ENCODE measurements at places on chromosomes 16 and 17.

- DNase-seq, result no peak
Measured at GRCh38 chr17:32015245-32016013, 8.2 kb downstream of the LRRC37B start.

GRCh38 chr16:30829130-30830071 lies 42.4 kb upstream of the ZNF629 start:
- no peak for DNase-seq

- DNase-seq, result no peak
Measured at GRCh38 chr17:71472809-71473789, 647.7 kb upstream of the SOX9 start.

DNA sequence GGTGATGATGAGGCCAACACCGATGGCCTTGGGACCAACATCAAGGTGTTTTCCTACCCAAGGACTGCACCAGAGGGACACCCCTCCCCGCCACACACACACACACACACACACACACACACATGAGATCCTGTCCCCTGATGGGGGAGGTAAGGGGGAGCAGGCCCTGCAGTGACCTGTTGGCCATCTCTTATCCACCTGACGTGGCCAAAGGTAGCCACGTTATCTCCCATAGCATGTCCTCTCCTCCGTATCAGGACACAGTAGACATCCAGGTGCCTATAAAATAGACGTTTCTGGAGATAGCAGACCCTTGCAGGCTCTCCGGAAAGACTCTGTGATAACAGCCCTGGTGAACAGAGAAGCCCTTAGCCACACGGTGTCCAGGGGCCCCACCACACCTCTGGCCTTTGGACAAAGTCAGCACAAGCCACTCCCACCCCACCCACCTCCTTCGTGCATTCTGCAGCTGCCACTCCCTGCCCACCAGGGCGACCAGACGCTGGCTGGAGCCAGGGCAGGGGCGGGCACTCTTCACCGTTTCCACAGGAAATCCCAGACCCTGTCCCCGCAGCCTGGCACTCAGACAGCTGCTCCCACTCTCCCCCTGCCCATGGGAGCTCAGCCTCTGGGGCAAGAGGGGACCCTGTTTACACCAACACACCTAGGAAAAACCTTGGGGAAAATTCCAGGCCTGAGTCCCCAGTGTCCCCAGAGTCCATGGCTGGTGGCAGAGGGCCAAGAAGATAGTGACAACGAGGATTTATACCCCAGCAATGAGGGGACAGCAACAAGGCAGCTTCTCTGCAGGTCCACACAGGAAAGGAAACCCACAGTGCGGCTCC lies 15.4 kb upstream of the ENPP7 start:
- no peak for DNase-seq

- no peak for DNase-seq
Measured at GRCh38 chr17:69523244-69523861, 108.9 kb downstream of the MAP2K6 start.

DNA sequence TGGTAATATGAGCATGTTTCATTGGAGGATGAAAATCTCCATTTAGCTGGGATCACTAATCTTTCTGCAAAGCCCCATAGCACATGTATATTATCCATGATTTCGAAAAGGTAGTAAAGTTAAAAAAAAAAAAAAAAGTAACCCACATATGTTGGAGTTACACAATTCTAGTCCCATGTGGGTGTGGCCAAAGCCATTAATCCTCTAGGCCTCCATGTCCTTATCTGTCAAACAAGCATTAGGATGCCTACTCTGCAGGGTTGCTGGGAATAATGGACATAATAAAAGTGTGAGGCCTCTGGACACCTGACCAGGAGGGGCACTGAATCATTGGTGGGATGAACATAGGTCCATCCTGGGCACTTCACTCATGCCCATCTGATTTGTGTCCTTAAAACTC lies 29.2 kb upstream of the VAT1L start:
- DNase-seq, result no peak

- DNase-seq, result no peak
Measured at GRCh38 chr17:36849871-36850348, 87.4 kb upstream of the LHX1 start.

GRCh38 chr17:57906910-57907309 lies 48.3 kb downstream of the CUEDC1 start:
- DNase-seq, result no peak

DNA sequence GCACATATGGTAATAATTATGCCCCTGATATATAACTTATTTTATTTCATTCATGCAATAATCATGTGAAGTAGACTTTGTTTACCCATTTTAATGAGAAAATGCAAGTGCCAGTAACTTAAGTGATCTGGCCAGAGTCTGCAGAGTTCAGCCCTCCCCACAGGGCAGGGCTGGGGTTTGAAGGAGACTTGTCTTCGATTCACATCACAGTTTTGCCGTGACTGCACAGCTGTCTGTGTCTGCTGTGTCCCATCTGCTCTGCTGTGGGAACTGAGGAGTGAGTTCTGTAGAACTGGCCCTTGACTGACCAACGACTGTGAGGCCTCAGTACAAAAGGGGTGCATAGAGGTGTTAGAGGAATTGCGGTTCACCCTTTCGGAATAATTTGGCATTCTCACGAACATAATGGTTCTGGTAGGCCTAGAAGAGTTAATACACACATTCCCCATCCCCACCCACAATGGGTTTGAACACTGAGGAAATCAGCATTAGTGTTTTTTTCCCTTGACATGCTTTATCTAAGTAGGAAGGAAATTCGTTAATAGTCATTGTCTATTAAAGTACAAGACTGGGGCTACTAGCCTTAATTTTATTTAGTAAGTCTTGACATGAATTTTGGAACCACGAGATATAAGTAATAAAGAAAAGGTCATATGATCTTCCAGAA lies 113.6 kb upstream of the MON1B start:
- DNase-seq, result no peak

DNA sequence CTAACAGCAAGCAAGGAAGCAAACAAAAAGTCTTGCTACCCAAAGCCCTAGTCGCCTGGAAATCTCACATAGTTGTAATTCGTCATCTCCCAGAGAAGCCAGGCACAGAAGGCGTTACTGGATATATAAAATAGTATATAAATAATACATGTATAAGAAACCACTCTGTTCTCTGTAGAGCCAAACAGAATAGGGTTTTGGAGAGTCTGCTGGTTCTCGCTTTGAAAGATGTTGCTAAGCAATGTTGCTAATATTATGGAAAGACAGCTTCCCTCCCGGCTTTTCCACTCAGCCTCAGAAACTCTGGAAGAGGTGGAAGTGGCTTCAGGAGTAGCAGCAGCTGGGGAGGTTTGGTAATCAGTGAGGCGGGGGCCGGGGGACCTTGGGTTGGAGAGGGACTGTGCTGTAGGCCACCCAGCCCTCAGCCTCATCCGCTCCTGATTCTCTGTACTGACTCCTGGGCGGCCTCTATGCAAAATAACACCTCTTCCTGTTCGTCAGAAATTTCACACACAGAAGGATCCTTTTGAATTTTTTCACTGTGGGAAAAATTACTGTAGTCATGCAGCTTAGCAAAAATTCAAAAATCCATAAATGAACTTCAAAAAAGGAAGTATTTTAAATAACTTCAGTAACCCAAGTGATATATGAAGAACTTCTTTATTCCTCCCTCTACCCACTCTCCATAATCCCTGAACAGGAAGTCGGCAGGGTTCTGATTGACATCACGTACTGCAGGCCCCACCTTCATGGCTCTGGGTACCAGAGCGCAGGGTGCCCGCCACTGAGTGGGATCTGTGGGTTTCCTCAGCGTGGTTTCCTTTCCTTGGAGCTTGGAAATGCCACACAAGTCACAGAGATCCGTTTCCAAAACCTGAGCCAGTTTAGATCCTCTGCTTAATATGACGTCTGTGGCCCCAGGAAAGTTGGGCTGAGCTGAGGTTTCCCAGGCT lies 51.4 kb downstream of the RAP1GAP2 start:
- DNase-seq, result no peak

DNA sequence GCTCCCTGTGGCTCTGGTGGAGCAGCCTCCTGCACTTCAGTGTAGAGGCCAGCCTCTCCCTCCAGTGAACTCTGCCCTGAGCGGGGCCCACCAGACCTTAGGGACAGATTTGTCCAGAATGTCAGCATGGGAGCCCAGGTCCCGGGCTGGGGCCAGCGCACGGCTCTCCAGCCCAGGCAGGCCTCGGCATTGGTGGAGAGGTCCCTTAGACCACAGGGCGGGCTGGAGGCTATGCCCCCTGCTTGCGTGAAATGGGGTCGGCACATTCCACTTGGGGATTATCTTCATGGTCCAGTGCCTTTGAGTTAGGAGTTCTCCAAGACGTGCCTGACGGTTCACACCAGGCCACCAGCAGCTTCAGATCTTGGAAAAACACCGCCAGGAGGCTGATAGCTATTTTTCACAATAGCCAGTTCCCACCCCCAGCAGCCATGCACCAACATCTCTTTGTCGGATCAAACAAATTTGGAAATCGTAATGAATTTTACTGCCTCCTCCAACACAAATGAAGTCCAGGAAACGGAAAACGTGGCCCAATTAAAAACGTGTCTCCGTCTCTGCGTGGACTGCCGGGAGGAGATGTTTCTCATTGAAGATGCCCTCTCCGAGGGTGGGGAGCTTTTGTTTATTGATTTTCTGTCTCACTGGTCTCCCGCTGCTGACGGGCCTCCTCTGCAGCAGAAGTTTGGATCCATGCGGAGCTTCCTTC lies 110.0 kb upstream of the CIBAR2 start:
- no peak for DNase-seq

DNA sequence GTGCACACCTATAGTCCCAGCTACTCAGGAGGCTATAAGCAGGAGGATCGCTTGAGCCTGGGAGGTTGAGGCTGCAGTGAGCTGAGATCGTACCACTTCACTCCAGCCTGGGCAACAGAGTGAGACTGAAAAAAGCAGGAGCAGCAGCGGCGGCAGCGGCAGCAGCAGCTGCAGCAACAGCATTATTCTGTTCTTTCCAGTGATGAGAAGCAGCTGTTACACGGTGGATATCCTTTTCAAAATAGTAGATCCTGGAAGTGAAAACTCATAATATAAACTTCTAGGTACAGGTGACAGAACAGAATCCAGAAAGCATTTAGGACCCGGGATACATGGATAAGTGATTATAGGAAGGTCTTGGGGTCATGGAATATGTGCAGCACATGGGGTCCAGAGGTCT lies 17.8 kb upstream of the HNF1B start:
- DNase-seq, result no peak

DNA sequence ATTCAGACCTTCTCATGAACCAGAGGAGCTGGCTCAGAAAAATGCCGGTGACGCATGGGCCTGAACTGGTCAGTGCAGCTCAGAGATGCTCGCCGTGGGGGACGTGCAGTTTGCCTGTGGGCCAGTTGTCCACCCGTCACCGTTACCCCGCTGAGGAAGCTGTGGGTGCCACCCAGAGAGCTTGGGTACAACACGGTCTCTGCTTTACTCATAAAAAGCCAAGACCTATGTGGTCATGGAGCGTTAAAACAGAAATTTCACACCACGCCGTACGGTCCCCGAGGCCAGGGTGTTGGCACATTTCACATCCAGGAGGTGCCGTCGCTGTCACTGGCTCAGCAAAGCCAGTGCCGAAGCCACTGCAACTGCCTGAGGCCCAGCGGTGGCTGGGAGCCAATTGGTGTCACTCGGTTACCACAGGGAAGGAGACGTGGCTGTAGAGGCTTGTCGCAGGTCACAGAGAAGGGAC lies 120.9 kb downstream of the METRNL start:
- no peak for DNase-seq

- no peak for DNase-seq
Measured at GRCh38 chr16:2485811-2486507, 11.0 kb downstream of the TBC1D24 start.

- no peak for DNase-seq
Measured at GRCh38 chr17:80851277-80851925, 140.2 kb upstream of the CHMP6 start.

- DNase-seq, result no peak
Measured at GRCh38 chr16:30741461-30741914, 6.7 kb upstream of the PHKG2 start.

- no peak for DNase-seq
Measured at GRCh38 chr16:78462288-78463208, 363.1 kb downstream of the WWOX start.

- no peak for DNase-seq
Measured at GRCh38 chr16:10511829-10512228, 68.6 kb downstream of the EMP2 start.

- no peak for DNase-seq
Measured at GRCh38 chr17:75334723-75335122, 45.5 kb upstream of the SLC25A19 start.

- no peak for DNase-seq
Measured at GRCh38 chr17:49508061-49508865, 13.2 kb downstream of the NGFR start.

DNA sequence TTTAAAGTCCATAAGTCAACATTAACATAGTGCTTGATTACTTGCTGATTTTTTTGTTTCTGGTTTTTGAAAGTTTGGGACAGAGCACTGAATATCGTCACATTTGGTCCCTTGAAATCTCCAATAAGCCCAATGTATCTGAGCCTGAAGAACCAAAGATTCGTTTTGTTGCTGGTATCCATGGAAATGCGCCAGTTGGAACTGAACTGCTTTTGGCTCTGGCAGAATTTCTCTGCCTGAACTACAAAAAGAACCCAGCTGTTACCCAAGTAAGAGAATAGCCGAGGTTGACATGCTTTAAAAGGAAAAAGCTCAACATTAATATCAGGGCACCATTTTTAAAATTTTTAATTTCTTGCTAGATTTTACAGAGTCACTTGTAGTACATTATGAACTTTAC lies 27.7 kb upstream of the GOSR1 start:
- DNase-seq, result no peak

DNA sequence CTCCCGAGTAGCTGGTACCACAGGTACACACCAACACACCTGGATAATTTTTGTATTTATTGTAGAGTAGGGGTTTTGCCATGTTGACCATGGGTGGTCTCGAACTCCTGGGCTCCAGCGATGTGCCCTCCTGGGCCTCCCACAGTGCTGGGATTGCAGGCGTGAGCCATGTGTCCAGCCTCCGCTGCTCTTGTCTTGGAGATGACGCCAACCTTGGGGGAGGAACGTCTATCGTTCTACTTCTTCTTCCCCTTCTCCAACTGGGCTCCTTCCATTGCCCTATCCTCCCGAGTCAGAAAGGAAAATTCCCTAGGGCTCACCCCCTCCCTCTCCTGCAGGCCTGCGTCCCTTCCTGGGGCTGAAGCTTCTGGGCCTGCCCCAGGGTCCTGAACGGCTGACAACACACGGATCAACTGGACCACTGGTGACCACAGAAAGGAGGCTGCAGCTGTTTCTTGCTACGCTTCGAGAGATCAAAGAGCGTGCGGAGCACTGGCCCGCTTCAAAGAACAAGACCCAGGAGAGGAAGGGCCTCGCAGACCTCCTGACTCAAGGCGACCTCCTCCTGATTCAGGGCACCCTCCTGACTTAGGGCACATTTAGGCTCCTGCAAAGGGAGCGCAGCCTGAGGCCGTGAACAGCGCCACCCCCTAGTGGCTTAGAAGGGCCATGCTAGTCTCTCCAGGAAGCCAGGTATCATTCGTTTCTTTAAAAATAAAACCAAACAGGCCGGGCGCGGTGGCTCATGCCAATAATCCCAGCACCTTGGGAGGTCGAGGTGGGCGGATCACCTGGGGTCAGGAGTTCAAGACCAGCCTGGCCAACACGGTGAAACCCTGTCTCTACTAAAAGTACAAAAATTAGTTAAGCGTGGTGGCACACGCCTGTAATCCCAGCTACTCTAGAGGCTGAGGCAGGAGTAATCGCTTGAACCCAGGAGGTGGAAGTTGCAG lies 48.5 kb upstream of the HELZ start:
- DNase-seq, result peak; percentile 37

GRCh38 chr17:50911890-50912289 lies 45.7 kb upstream of the TOB1 start:
- DNase-seq, result no peak

- no peak for DNase-seq
Measured at GRCh38 chr17:81814748-81815645, 11.0 kb downstream of the GCGR start.

GRCh38 chr17:59643159-59644140 lies 23.8 kb downstream of the CLTC start:
- no peak for DNase-seq

- DNase-seq, result no peak
Measured at GRCh38 chr16:71357681-71358080, 842 bp upstream of the CALB2 start.
